ENCODE measurements at places on chromosomes 3 and 15.

DNA sequence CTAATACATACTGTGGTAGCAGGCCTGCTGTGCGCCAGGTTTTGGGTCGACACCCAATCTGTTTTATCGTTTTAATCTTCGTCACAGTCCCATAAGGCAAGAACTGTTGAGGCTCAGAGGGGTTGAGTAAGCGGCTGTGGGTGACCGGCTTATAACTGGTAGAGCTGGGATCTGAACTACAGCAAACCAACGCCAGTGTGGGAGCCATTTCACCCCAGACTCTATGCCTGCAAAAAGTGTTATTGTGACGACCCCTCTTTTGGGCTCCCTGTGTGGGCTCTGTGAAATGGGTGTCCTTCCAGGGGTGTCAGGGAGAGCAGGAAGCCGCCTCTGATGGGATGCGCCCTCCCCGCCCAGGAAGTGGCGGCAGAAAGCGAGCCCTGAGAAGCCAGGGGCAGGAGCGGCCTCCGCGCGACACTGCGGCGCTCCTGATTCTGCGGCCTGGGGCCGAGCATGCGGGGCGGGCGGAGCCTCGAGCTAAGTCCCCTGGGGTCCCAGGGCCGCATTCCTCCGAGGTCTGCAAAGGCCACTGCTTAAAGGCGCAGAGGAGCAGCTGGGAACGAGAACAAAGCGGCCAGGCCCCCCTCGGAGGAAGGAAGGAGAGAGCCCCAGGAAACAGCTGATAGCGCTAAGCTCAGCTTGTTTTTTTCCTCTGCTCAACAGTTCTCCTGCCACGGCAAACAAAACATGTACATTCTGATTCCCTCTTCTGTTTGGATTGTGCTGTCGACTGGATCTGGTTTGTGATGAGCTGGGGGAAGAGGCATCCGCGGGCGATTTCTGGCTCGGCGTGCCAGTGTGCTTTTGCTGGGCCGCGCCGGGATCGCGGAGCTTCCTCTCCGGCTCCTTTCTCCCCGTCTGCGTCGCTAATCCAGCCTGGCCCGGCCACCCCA lies 33.9 kb downstream of the GRK7 start:
- DNase-seq = peak; percentile 12

DNA sequence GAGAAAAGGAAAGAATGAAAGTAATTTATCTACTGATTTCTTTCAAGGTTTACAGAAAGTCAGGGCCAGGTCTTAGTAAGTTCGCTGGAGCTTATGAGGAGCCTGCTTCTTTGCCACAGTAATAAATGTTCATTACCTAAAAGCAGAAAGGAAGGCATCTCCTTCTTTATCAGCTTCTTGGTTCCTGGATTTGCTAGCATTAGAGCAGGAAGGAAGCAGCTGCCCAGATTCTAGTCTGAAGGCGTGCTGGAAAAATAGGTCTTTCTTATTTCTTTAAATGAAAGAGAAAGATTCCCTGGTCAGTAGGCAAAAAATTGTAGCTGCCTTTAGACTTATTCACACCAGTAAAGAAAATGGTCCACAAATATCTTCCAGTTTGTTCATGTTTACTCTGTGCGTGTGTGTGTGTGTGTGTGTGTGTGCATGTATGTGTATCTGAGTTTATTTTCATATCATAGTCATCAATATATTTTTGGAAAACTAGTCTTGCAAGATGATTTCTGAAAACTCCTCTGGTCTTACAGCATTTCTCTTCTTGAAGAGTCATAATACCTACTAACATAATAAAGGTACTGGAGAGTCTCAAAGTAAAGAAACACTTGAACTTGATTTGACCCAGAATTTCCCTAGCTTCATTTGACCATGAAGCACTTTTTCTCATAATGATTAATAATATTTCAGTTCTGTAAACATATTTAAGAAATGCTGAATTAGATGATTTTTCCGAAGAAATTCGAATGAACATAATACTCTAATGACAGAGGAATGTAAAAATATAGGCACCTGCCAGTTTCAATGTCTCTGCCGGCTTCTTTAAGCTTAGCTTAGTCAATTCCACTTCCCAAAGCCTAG lies 255.3 kb upstream of the ZPLD1 start:
- DNase-seq = no peak

GRCh38 chr3:182565916-182566796 lies 227.1 kb upstream of the ATP11B start:
- no peak for DNase-seq

- no peak for DNase-seq
These were observed 233.0 kb upstream of the KCNMB2 start for GRCh38 chr3:178302966-178303930.

GRCh38 chr3:129180461-129180860 lies 3.2 kb downstream of the CNBP start:
- DNase-seq = no peak

GRCh38 chr15:48176957-48177356 lies 1.1 kb downstream of the MYEF2 start:
- DNase-seq = no peak

- no peak for DNase-seq
These were observed 353.7 kb upstream of the SGO1 start for GRCh38 chr3:20539666-20540065.

GRCh38 chr3:183269345-183269744 lies 16.3 kb downstream of the B3GNT5 start:
- no peak for DNase-seq

DNA sequence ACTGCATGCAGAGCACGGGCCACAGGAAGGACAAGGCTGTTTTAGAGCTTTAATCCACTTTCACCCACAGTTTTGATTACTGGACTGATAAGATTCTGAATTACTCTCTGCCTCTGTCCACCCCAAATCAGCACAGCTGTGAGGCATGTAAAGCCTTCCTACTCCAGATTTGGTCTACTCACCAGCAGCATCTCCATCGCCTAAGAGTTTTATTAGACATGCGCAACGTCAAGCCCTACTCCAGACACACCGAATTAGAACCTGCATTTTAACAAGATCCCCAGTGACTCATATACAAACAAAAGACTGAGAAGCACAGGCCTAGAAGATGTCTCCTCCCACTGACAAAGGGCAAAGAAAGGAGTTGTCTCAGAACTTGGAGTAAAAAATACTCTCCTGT lies 221.2 kb downstream of the TUSC7 start:
- no peak for DNase-seq

DNA sequence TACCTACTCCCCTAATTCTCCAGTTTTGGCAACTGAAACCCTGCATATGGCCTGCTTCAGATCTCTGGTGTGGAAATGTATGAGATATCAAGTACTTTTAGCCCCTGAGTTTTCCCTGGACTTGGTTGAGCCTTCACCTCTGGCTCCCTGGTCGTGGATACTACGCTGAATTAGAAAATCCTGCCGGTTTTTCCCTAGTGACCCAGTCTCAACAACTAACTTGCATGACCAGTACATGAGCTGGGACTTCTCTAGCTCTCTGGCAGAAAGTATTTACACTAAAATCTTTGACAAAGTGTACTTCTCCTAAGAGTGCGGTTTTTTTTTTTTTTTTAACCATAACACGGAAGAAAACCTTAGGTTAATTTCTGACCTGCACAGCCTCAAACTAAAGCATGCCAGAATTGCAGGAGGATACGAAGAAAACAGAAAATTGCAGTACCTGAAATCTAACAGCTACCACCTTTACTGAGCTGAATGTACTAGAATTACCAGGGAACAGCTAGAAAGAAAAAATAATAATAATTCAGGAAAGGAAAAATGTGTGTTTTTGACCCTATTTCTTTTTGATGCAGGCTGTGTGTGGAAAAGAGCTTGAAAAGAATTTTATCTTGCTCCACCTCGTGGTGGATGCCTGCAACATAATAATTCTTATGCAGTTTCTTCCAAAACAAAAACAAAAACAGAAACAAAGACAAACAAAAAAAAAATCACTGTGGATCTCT lies 165.6 kb downstream of the GMNC start:
- no peak for DNase-seq

- no peak for DNase-seq
These were observed 47.5 kb downstream of the ADGRG7 start for GRCh38 chr3:100656945-100657344.

- no peak for DNase-seq
These were observed 32.3 kb upstream of the UBE2Q2 start for GRCh38 chr15:75810874-75811498.

DNA sequence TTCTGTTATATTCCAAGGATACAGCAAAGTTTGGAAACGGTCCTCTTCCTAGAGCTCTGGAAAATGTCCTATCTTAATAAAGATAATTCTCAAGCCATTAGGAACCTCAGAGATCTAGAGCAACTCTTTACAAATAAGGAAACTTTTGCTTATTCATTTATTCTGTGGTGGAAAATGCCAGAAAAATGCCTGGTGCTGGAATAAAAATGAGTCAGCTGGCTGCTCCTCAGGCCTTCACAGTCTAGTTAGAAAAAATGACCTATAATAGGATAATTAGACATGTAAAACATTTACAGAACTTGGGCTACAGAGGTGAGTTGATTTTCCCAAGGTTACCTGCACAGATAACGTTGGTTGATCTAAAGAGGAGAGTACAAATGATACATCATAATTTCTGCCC lies 372.5 kb downstream of the NLGN1 start:
- no peak for DNase-seq

GRCh38 chr3:43086460-43087165 lies 19.3 kb downstream of the POMGNT2 start:
- no peak for DNase-seq

DNA sequence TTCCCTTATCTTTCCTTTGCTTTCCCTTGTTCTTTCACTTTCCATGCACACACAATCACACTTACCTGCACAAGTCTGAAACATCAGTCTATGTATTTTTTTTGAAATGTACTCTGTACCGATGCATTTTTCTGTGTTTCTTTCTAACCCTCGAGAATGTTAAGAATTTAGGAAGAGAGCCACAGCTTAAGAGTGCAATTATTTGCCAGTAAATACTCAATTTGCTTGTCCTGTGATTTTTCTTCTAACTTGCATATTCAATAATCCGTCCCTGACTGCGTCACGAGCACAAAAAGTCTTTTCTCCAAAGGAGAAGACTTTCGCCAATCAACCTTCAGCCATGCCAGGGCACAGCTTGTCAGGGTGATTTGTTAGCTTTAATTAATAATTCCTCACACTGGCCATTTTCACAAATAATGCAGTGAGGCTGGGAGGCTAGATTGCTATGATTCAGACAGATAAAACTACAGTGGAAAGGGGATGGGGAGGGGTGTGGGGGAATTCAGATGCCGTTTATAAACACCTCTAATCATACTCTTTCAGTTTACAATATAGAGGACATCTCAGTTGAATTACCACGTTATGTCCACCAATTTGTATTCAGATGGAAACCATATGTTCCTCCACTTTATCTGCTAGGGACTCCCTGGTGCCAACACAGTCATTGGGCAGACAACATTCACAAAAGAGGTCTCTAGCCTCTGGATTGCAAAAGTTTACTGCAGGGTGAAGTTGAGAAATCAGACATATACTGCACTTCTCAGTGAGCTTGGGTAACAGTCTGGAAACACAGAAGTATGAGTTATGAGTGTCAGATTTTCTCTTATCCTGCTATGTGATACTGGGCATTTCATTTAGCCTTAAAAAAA lies 388.0 kb downstream of the ZBTB20 start:
- no peak for DNase-seq

DNA sequence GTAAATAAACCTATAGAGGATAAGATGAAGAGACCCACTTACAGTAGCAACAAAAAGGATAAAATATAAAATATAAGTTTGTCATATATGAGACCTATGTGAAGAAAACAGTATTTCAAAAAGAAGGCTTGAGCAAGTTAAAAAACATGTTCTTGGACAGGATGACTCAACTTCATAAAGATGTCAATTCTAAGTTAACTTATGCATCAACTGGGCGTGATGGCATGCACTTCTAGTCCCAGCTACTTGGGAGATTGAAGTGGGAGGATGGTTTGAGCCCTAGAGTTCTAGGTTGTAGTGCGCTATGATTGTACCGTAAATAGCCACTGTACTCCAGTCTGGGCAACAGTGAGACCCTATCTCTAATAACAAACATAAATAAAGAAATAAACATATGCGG lies 59.7 kb downstream of the PDCD6IP start:
- no peak for DNase-seq

DNA sequence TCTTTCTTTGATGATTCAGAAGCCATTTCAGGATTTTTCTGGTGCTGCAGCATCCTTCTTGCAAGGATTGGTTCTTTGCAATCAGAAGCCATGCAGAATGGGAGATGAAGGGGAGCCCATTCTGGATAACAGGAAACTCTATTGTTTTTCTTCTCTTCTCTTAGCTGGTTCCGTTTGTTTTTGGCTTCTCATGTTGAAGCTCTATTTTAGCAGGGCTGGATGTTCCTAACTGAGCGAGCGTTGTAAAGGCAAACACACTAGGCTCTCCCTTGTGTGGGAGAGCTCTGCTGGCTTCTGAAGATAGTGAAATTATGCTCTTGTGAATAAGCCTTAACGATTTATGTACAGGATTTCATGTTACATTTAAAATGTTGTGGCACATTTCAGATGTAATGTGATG lies 8.3 kb downstream of the CACNA1D start:
- no peak for DNase-seq

DNA sequence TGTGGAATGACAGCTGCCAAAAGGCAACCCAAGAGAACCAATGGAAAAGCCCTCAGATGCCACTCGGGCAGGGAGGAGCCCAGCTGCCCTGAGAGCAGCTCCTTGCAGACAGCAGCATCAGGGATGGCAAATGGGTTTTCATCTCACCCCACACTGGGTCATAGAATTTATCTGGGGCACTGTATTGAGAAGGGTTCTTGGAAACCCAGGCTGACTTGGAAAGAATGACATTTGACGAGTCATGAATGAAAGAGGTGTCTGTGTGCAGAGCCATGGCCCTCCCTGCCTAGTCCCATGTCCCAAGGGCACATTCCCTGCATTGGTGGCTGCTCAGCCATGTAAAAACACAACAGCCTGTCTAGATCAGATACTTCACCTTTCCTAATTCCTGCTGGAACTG lies 157.9 kb upstream of the BHLHE40 start:
- no peak for DNase-seq

DNA sequence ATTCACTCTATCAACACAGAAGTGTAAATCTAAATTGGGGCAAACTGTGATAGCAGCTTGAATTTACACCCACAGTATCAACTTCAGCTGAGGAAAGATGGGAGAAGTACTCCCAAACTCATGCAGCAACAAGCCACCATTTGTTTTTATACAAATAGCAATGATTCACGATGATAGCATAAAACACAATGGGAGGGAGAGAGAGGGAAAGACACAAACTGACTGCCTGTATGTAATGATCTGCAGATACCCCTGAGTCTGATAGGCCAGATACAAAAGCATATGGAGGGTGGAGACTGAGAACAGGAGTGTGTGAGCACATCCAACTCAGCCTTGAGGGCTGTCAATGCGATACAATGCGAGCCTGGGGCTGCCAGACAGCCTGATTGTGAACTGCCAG lies 79.2 kb downstream of the CNTN3 start:
- no peak for DNase-seq

DNA sequence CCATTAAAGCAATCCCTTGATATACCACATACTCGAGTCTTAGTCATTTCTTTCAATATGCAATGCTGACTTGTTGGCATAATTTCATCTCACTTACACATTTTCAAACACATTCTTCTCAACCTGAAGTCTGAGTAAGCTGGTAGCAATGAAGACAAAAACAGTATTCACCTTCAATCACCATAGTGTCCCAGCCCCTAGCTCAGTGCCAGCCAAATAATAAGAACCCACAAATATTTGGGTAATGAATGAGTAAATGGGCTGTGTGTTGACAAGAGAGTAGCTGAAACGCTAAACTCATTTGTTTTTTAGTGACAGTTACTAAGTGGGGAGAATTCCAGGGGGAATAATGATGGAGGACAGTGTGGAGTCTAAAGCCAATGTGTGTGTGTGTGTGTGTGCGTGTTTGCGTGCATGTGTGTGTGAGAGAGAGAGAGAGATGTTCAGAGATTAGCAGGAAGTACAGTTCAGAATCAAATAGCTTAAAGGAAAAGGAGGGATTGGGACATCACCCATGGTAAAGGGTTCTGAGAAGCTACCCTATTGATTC lies 165.7 kb downstream of the GAP43 start:
- DNase-seq = no peak

- DNase-seq = no peak
These were observed 9.0 kb upstream of the MEIS2 start for GRCh38 chr15:37109168-37109871.

Measured in stimulated activated CD4-positive, alpha-beta T cell treated with anti-CD3 and anti-CD28 coated beads, Interleukin-1b, Interleukin-23, amount 100 ng/mL, for 1 hour (primary cell).